ENCODE measurements at places on chromosomes 7 and 10.

- no peak for DNase-seq
Measured at GRCh38 chr10:29057822-29058331, 231.0 kb upstream of the LYZL1 start.

DNA sequence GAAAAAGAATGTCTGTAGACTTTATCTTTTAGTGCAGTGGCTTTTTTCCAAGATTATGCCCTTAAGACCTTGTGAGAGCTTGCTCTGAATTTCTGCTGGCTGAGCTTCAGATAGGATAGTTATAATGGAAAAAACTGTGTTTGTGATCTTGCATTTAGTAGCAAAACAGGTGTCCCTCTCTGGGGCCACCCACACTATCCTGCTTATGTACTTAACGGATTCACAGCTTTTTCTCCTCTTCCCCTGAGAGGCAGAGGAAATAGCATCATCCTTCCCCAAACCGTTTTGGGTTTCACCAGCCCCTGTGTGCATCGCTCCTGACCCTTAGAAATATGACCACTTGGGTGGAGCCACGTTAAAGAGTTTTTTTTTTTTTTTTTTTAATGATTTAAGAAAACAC lies 101.2 kb downstream of the RAB18 start:
- no peak for DNase-seq

GRCh38 chr10:45473126-45473525 lies 99.1 kb downstream of the ALOX5 start:
- no peak for DNase-seq

- DNase-seq = no peak
Measured at GRCh38 chr10:103660364-103661197, 167.1 kb downstream of the NEURL1 start.

DNA sequence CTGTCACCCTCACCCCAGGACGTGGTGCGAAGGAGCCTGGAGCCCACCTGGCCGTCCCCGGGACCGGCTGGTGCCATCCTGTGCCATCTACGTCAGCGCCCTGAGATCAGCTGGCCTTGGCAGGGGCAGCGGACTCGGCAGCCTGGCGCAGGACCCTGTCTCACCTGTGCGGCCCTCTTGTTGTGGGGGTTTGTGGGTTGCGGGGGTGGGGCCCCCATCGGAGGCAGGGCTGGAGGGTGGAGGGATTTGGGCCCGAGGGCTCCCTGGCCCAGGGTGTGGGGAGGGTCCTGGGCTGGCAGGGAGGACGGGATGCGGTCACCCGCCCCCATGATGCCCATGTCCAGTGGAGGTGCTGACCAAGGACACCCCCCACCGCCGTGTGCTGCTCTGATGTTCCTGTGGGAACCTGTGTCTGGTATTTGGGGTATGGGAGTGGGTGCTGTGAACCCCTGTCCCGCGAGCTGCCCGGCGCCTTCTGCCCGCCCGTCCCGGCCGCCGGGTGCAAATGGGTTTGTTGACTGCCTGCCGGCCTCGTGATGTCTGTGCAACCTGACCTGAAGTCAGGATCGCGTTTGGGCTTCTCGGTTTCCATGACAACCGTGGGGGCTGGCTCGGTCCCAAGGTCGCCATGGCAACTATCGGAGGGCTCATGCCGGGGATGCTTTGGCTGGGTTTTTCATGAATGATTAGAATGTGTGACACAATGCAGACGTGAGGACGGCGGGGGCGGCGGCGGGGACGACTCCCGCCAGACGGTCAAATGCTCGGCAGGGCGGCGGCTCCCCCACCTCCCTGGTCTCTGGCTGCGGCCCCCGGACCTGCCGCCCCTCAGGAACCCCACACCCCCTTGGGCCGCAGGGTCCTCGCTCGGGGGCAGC lies 7.3 kb downstream of the MAFK start:
- no peak for DNase-seq

GRCh38 chr10:15141136-15142054 lies 27.1 kb downstream of the NMT2 start:
- DNase-seq = no peak

- no peak for DNase-seq
Measured at GRCh38 chr7:106128836-106129235, 16.7 kb upstream of the SYPL1 start.

DNA sequence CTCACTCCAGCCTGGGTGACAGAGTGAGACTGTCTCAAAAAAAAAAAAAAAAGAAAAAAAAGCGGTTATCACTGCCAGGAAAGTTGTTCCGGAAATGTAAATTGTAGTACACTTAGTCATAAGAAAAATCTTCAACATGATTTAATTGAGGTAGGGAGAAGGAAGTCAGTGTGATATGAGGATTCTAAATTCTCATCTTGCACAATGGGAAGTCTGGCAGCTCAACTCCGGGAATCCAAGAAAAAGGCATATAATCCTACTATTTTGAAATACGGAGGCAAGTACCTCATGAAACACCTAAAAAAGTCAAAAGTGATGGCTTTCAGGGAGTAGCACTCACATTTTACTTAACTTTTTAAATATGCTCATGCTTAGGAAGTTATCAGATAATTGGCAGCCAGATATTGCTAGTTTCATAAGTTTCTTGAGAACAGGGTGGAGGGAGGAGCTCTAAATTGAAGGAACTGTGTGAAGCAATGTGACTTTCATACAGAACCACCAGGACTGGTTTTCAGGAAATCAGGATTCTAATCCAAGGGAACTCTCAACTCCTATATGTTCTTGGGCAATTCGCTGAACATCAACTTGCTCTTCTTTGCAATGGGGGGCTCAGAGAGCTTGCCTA lies 2.7 kb upstream of the C7orf25 start:
- DNase-seq = no peak

GRCh38 chr7:152185558-152185957 lies 160.1 kb downstream of the GALNT11 start:
- DNase-seq = no peak

DNA sequence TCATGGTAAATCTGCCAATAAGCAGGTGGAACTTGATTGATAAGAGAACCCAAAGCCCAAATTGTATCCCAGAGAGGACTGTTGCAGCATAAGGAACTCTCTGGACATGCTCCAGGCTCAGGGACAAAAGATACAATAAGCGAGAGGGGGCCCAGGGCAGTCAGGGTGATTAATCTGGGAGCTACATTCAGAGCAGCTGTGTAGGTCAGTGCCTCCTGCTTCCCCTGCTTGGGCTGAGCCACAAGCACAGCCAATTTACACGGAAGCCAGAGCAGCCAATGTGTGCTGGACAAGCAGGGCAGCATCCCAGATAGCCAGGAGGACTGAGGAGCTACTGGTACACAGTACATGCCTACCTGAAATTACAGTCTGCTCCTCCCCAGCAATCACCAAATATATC lies 24.2 kb downstream of the MYPN start:
- DNase-seq = no peak

- DNase-seq = no peak
Measured at GRCh38 chr7:71171476-71171875, 39.5 kb downstream of the GALNT17 start.

- DNase-seq = no peak
Measured at GRCh38 chr7:91288208-91288824, 24.1 kb downstream of the FZD1 start.

GRCh38 chr7:22307816-22308215 lies 49.1 kb downstream of the RAPGEF5 start:
- no peak for DNase-seq

DNA sequence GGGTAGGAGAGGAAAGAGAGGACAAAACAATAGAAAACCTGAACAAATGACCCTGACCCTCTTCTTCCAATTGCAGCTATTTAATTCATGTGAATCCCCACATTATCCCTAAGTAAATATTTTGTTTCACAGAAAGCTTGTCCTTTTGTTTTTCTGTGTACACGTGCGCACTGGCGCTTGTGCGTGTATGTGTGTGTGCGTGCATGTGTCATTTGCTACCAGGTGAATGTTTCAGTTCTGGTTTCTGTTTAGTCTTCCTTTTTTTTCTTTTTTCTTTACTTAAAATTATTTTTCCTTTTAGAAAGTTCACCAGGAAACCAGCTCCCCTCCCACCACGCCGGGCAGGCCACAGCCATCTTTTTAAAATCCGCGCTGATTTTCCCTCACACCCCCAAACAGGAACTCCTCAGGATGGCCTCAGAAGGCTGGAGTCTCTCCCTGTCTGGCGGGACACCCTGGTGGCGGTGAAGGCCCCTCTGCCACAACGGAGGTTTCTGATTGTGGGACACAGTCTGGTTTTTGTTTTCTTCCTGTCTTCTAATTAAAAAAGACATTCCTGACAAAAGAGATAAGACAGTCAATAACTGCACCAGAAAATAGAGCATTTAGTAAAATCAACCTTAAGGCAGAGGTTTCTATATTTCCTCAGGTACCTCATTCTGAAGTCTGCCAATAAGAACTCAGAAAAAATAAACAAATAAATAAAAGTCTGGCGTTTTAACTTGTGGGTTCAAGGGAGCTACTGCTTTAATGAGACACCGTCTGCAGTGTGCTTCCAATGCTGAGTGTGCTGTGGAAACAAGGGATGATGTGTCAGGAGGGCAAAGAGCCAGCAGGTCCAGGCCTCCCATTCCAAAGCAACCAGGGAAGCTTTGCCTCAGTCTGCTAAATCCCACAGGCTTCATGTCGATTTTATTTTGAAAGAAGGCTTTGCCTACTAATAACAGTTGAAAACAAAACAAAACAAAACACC lies 17.4 kb downstream of the IRF5 start:
- DNase-seq = no peak

DNA sequence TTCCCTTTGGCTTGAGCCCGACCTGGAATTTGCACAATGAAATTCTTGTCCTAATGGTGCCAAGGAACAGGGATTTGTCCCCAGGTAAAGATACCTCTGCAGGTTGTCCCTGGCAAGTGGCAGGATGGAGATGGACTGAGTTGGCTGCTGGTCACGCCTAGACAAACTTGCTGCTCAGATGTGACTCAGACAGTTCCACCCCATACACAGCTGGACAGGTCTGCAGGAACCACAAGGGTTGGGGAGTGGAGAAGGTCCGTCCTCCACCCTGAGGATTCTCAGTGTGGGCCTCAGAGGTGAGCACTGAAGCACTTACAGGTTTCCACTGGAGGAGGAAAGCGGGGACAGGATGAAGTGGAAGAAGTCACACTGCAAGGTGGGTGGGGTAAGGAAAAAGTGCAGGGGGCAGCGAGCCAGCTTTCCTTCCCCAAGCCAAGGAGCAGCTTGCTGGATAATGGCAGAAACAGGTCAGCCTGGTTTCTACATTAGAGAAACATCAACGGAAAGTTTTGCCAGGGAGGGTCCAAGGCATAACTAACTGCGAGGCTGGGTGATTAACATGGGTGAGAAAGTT lies 20.5 kb downstream of the ITPRIP start:
- no peak for DNase-seq

DNA sequence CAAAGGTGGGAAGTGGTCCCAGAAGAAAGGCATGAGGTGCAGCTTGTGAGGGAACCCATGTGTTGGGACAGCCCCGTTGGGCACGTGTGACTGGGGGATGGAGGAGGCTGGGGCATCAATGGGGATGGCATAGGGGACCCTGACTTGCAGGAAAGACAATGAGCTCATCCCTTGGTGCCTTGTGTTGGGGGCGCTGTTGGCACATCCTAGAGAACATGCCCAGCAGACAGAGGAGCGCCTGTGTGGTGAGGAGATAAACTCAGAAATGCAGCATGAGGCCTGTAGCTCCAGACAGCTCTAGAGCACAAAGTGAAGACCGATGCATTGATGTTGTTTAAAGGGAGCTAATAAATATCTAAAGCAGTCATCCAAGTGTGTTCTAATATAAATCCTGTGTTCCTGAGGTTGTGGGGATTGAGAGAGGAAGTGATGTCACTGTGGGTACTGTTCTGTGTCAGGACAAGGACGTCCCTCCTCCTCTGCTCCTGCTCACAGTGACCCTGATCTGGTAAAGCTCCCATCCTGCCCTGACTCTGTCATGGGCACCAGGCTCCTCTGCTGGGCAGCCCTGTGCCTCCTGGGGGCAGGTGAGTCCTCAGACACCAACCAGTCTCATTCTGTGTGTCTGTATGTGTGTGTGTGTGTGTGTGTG lies 126.1 kb upstream of the PRSS58 start:
- no peak for DNase-seq

- DNase-seq = no peak
Measured at GRCh38 chr7:152924826-152925411, 165.4 kb downstream of the ACTR3B start.

GRCh38 chr10:63697956-63698786 lies 177.0 kb downstream of the REEP3 start:
- DNase-seq = no peak

GRCh38 chr7:128268233-128268632 lies 27.2 kb downstream of the LEP start:
- no peak for DNase-seq

- no peak for DNase-seq
Measured at GRCh38 chr7:93015779-93016481, 101.8 kb downstream of the SAMD9 start.

- no peak for DNase-seq
Measured at GRCh38 chr10:108861181-108861754, 1062.0 kb downstream of the XPNPEP1 start.

DNA sequence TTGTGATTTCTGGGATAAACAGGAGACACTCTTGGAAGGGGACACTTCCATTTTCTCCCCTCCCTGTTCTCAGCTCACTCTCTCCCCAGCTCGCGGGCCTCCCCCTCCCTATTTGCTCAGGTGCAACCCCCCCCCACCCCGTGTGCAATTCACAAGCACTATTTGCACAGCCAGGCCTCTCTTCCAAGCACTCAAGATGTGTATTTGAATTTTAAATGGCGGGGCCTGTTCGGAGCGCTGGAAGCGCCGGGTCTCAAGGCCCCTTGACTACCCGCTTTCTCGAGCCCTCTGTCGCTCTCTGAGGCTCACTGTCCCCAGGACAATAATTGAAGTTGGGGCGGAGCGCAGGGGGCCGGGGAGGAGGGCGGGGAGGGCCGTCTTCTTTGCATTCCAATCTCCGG lies 7.8 kb downstream of the SHH start:
- DNase-seq = no peak

GRCh38 chr7:29090836-29091601 lies 55.3 kb downstream of the CPVL start:
- DNase-seq = no peak

GRCh38 chr10:89263091-89263490 lies 11.5 kb upstream of the LIPA start:
- no peak for DNase-seq

DNA sequence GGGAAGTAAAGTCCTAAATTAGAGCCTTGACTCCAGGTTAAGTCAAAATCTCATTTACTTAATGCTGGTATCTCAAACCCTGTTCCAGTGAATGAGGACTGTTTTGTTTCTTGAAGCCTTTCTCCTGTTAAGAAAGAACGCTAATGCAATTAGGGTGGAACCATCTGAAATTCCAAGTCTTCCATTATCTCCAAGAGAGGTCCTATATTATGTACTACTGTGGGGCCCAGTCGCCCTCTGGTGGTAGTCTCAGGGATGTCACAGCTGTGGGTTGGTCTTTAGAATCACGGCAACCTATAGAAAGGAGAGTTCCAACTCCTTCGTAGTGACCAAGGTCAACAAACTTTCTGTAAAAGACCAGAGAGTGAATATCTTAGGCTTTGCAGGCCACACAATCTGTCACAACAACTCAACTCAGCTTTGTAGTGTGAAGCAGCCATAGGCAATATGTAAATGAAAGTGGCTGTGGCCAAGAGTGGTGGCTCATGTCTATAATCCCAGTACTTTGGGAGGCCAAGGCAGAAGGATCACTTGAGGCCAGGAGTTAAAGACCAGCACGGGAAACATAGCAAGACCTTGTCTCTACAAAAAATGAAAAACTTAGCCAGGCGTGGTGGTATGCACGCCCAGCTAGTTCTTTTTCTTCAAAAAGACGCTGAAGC lies 9.3 kb downstream of the RPP38 start:
- peak; percentile 43 for DNase-seq

- no peak for DNase-seq
Measured at GRCh38 chr7:157898802-157899505, 562.1 kb downstream of the DNAJB6 start.

- DNase-seq = no peak
Measured at GRCh38 chr7:100568896-100569844, 4.5 kb downstream of the SAP25 start.

Data from stimulated activated CD8-positive, alpha-beta memory T cell treated with anti-CD3 and anti-CD28 coated beads, Interleukin-12 subunit alpha, Interleukin-12 subunit beta, amount 100 ng/mL, for 1 hour (primary cell).